Stimulated activated CD4-positive, alpha-beta T cell treated with anti-CD3 and anti-CD28 coated beads, Interleukin-1b, Interleukin-23, amount 100 ng/mL, for 1 hour (primary cell): ENCODE measurements at places on chromosomes 12 and 14.

DNA sequence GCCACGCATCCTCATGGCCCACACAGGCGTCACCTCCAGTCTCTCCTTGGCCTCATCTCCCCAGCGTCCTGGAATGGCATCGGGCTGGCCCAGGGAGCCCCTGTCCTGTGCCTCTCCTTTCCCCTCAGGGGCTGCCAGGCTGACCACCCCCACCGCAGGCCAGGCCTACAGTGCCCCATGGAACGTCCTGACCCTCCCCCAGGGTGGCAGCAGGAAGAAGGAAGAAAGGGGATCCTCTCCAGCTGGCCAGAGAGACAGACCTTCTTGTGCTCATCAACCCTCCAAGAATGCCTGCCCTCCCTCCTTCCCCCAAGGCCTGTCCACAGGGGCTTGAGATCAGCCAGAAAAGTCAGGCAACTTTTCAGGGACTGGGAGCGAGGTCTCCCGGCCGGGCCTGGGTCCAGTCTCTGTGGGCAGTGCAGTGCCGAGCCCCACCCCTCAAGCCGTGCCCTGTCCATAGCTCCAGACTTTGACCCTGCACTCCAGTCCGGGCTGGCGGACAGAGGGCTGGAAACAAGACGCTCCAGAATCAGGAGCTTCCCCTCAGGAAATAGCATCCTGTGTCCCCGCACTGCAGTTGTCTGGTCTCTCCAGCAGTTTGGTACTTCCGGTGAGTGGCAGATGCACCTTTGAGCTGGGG lies at the start of gene DAO:
DAO (plus strand) TSS at position 478 of the 640 bp plus-strand sequence. CDS start 4,915 bp downstream, outside the sequence.
- no peak for DNase-seq

DNA sequence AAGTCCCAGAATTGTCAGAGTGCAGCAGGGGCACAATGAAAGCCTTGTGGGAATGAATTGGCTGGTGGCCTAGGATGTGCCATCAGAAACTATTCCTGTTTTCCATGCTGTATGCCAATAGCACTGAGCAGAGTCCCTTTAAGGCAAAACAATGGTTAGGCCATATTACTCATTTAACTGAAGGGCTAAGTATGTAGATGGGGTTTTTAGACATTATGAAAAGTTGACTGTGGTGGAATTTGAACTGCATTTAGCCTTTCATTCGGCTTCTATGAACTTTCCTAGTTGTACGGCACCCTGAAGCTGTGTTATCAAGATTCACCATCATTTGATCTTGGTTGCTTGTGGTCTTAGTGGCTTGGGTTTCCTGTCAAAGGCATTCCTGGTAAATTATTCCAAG lies 24.8 kb downstream of the IL26 start:
- no peak for DNase-seq

- no peak for DNase-seq
These were observed 121.9 kb downstream of the ESRRB start for GRCh38 chr14:76497550-76498462.

DNA sequence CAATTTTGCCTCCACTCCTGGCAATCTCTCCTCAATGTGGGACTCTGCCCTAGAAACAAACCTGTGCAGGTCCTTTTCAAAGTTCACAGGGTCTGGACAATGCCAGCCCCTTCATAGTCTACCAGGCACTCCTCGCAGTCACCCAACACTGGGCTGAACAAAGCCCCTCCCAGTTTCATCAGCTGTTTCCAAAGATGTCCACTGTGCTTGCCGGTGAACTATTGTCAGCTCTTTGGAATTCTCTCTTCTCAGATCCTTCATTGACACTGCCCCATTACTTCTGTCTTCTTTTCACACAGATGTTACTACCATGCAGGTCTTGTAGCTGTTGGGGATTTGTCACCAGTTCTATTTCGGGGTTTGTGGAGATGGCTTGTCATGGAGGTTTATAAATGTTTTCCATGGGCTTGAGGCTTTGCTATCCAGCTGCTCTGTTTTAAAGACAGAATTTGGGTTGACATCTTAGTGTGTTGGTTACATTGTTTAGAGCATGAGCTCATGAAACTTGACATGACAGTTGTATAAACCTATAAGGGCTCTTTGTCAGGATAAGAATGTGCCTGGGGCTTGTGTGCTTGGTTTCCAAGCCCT lies 77.3 kb upstream of the DHRS4 start:
- no peak for DNase-seq

DNA sequence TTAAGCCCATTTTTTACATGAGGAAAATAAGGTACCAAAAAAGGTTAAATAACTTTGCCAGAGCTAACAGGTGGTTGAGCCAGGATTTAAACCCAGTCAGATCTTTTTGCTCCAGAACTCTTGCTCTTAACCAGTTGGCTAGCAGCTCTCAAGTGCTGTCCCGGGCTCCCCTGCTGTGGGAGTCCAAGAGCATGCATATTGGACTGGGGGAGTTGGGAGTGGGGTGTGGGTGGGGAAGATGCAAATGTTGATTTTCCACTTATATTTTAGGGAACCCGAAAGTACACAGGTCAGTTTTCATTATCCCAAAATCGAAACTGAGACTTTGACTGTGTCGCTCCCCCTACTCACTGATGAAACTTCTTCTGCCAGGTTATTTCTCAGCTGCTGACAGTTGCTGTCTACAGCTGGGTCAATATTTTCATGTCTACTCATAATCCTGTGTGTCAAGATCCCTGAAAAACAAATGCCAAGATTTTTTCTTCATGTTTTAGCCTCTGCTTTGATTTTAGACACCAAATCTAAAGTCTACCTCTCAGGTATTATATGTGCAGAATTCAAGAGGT lies 172.3 kb upstream of the TMPO start:
- no peak for DNase-seq

DNA sequence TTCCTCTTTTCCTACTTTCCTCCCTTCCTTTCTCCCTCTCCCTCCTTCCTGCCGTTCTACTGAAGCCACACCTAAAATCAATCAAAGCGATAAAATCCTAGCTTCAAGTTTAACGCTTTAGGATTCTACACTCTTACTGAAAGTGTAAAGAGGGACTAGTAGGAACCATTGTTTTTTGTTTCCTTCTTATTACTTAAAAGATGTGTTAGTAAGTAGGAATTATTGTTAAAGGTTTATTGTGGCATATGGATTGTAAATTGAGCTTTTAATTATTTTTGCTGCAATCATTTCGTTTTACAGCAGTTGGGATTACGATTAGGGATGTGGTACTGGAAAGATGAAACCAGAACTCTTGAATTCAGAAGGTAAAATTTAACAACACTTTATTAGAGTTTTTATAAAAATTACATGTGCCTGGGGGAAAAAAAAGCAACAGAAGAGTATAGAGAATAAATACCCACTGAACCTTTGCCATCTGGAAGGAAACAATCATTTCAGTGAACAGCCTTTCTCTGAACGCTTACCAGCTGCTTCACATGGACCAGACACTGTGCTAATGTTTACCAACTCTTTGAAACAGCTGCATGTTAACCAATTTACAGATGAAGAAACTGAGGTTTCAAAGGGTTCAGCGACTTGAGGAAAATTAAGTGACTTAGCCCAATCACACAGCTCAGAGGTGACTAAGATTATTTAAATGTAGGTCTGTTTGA lies 1.0 kb downstream of the PPP1R36 start:
- no peak for DNase-seq

GRCh38 chr12:126342866-126343265 lies 1277.6 kb downstream of the AACS start:
- no peak for DNase-seq

GRCh38 chr14:97866664-97867063 lies 1069.5 kb downstream of the VRK1 start:
- DNase-seq: no peak

DNA sequence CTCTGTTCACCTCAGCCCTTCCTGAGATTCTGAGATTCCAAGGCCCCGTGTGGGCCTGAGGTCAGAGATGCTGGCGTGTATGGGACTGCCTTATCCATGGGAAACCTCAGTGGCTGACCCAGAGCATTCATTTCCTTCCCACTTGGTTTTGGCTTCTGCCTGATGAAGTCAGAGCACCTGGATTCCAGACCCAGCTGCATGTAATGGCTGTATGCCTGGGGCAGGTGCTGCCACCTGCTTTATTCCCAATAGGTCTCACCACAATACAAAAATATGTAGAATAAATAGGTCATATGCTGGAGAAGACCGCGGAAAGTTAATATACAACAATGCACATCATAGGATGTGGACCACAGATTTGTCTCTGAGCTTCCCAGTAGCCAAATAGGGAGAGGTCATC lies 25.6 kb downstream of the FIGNL2 start:
- no peak for DNase-seq

- no peak for DNase-seq
These were observed 19.9 kb downstream of the RPS6KA5 start for GRCh38 chr14:91040545-91040944.

DNA sequence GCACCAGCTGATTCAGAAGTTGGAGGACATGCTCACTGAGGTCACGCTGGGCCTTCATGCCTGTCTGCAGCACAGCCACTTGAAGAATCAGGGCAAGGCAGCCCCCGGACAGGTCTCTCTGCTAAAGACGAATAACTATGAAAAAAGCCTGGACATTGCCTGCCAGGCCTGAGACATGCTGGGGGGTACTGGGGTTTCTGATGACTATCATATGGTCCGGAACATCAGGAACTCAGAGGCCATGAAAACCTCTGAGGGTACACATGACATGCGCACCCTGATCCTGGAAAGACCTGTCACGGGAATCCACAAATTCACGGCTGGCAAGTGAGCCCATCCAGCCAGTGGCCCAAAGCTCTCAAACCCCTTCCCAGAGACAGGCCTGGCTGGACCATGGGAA lies 8.8 kb upstream of the C12orf42 start:
- no peak for DNase-seq

DNA sequence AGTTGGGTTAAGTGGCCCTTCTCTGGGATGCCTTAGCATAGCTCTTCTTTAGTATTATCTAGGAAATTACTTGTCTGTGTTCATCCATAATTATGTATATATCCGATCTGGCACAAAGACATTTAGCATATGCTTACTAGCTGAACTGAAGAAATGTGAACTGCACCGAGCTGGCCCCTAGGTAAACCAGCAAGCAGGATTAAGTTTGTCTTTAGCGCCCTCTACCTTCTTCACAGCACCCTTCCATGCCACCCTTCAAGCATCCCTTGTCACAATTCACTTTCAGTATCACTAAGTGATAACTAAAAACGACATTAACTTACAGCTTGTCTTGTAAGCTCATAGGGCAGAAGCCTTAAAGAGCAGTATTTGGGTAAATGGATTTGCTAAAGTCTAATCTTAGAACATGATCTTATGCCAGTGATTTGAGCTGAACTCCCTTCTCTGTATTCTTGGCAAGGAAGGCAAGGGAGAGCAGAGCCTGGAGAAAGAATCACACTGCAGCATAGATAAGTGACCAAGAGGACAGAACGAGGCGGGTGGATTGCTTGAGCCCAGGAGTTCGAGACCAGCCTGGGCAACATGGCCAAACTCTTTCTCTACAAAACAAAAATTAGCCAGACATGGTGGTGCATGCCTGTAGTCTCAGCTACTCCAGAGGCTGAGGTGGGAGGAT lies 2.6 kb upstream of the HAL start:
- DNase-seq: no peak

GRCh38 chr12:145369-145960 lies 68.5 kb downstream of the SLC6A12 start:
- DNase-seq: no peak

DNA sequence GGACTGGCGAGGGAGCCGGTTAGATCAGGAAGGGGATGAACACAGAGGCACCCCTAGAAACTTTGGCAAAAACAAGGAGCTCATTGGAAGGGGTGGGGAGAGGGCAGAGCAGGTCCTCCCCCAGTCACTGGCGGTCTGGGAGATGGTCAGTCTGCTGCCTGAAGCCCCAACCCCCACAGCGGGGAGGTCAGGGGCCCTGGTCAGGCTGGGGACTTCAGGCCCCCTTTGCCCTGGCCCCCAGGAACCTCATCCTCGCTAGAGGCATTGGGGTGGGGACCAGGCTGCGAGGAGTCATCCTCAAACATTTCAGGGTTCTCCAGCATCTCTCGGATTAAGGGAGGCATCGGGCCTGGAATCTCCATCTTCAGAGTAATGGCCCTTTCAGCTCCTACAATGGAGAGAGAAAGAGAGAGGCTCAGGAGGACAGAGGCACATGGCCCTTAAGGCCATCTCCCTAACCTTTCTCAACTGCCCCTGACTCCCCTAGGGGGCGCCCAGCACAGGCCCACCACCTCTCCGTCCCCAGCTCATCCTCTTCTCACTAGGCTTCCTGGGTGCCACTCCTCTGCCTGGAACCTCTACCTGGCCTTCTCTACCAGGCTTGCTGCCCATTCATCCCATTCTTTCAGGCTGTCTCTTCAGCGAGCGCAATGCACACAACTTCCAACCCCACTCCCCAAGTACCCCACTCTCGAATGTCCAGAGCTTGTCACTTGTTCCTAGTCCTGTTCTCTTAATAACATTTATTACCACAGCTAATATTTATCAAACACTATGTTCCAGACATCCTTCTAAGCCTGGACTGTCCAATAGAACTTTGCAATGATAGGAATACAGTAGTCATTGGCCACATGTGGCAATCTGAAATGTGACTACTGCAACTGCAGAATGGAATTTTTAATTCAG lies 4.7 kb upstream of the ITGB7 start:
- DNase-seq: no peak

- DNase-seq: no peak
These were observed 106.4 kb upstream of the SYT10 start for GRCh38 chr12:33546004-33546403.

DNA sequence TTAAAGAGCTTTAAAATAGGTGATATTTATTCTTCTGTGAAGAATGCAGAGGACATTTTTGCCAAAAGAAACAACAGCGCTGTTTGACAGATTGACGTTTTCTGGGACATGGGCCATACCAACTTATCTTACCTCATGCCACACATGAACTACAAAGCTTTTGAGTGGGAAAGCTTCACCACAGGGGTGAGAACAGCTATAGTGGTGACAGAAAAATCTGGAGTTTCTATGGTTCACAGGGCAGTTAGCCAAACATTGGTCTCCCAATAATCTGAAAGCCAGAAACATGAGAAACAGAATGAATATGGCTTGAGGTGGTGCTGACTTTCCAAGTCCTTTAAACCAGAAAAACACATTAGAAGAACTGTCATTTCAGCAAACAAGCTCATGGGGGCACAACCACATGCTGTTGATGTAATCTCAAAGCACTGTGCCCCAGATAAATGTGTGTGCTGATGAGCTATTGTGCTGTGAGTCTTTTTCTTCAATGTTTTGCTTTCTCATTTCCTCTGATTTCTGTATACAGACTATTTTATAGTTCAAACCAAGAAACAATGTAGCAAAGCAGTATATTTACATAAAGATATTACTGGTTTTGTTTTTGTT lies 905.4 kb downstream of the SLC16A7 start:
- DNase-seq: no peak

DNA sequence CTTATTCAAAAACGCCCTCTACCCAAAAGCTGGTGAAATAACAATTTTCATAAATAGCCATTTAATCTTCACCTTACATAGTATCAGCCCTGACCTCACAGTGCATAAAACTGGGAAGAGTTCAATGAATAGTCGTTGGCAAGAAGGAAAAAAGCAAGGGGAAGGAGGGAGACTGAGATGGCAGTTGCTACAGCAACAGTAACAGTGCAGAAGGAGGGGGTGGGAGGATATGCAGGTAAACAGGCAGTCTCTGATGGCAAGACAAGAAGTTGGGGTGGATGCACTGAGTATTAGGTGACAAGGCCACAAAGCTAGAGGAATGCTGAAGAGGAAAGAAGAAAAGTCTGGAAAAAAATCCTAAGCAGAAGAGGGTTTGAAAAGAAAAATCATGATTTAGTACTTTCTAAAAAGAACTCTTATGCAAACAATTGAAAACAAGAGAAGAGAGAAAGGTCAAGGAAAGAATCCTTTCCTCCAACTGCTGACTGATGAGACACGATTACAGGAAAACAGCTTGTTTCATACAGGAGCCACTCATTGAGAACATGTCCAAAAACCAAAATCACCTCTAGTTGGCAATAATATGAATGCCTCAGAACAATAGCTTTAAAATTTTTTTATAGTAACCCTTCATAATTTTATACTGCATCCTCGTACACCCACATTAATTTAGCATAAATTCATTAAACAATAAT lies 56.0 kb downstream of the DCAF5 start:
- DNase-seq: no peak
